Non-pigmented ciliary epithelial cell (primary cell): ENCODE measurements at places on chromosomes 5 and 9.

GRCh38 chr9:37812773-37813379 lies 12.3 kb downstream of the DCAF10 start:
- DNase-seq, result no peak

DNA sequence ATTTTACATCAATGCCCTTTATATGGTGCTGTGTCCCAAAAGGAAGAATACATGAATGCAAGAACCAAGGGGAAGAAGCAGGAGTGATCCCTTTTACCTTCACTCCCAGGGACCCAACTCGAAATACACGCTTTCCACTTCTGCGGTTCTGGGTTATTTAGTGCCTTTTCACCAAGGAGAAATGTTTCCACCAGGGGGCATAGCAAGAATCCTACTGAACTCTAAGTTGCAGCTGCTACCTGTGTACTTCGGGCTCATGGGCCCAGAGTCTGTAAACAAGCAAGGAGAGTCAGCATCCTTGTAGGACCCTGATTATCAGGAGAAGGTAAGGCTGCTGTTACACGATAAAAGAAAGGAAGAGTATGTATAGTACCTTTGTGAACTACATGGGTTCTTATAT lies 45.7 kb downstream of the DPYSL3 start:
- DNase-seq, result no peak

DNA sequence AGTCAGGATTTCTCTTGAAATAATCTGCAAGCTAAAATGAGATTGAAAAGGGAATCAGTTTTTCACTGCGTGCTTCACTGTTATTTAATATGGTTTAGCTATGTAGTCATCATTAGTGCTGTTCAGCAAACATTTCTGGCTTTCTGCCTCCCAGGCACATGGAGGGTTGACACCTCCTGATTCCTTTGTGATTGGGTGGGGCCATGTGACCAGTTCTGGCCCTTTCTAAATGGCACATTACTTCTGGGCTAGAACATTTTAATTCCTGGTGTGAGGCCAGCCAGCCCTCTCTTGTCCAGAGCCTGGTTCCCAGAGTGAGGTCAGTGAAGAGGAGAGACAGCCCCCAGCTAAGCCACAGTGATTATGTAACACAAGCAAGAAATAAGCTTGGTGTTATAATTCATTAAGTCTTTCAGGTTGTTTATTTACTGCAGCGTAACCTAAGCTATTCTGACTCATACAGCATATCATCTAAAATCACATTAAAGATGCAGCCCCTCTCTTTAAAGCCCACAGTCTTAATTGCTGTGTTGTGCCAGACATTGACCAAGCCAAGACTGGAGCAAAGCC lies 17.4 kb upstream of the ARSI start:
- DNase-seq, result no peak

DNA sequence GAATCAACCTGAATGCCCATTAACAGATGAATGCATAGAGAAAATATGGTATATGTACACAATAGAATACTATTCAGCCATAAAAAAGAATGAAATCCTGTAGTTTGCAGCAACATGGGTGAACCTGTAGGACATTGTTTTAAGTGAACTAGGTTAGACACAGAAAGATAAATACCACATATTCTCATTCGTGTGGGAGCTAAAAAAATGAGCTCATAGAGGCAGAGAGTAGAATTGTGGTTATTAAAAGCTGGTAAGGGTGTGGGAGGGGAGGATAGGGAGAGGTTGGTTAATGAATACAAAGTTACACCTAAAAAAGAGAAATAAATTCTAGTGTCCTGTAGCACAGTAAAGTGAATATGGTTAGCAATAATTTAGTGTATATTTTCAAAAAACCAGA lies 23.5 kb downstream of the PTTG1 start:
- no peak for DNase-seq

- DNase-seq, result no peak
Observed at GRCh38 chr9:96116275-96117064, 185.5 kb downstream of the HSD17B3 start.

- no peak for DNase-seq
Observed at GRCh38 chr9:13718539-13718938, 439.0 kb upstream of the MPDZ start.

- no peak for DNase-seq
Observed at GRCh38 chr5:74257645-74258313, 382.7 kb downstream of the ENC1 start.

- DNase-seq, result no peak
Observed at GRCh38 chr5:63164339-63164738, 585.7 kb downstream of the LRRC70 start.

DNA sequence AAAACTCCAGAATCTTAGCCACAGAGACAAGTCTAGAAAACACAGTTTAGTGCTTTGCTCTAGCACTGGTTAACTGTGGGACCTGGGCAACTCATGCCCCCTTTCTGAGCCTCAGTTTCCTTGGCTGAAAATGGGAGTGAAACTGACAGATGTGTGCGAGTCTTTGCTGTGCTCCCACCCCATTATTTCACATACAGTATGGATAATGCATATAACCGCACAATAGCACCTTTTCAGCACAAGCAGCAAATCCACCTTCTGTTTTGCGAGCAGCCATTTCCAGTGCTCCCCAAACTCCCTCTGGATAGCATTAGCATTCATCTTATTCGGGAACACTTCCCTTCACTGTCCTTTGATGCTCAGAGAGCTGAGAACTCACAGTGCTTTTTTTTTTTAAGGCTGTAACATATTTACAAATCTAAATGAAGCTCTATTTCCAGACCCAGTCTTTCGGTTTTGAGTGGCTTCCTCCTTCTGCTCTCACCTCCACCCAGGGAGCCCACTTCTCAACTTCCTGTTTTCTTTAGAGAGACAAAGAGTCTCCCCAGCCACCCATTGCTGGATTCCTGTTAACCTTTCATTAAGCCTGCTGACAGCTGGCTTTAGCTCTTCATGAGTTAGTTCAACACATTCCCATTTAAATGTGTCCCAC lies 49.2 kb downstream of the TIMD4 start:
- no peak for DNase-seq

GRCh38 chr5:55597014-55597981 lies 62.5 kb upstream of the PLPP1 start:
- DNase-seq, result no peak

DNA sequence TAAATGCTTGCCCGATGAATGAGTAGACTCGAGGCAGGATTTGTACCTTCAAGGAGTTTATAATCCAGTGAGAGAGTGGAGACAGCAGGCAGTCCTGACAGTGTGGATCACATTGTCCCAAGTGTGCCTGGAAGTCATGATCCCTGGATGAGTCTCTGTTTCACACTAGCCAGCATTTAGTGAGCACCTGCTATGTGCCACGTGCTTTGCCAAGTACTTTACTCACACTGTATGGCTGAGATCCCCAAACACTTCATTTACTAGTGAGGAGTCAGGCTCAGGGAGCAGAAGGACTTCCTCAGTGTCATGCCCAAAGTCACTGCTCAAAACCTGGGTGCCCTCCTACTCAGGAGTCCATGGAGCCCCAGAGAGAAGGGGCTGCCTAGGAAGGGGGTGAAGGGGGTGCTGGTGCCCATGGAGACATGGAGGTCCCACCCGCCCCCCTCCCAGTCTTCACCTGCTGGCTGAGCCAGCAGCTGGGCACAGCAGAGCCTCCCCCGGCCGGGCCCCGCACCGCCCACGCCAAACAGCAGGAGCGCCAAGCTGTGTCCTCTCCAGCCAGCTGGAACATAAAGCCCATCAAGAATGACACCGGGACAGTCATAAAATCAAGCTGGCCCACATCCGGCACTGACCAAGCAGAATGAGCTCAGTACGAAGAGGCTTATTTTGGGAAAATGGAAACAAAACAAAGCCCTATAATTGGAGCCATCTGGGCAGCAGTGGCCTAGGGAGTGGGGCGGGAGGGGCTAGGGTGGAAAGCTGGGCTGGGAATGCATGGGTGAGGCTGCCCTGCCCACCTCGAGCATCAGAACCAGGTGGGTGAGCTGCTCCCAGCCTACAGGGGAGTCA lies 10.6 kb downstream of the LAMC3 start:
- DNase-seq, result no peak

DNA sequence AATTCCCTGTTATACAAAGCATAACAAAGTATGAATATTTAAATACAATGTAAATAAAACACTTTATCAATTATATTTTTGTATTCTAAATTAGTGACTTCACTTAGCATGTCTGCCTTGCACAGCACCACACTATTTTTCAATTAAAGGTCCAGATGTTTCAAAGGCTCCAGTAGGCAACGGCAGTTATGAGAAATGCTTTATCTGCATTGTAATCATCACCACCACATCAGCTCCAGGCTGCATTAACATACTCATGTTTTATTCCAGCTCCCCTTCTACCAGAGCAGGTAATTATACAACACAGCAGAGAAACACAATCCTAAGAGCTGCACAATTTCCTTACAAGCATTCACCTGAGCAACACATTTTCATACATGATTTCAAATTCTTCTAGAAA lies 102.8 kb downstream of the MAPKAP1 start:
- DNase-seq, result no peak

- DNase-seq, result no peak
Observed at GRCh38 chr9:134067904-134068743, at the start of gene BRD3. TSS of gene BRD3 (minus strand) at chr9:134068026. CDS start at chr9:134053477, 14,549 bp downstream.

- DNase-seq, result no peak
Observed at GRCh38 chr9:28782630-28783029, 1209.3 kb upstream of the C9orf72 start.

GRCh38 chr5:99995407-99995806 lies 539.8 kb upstream of the FAM174A start:
- no peak for DNase-seq
